Glutamatergic neuron (in vitro differentiated cells): ENCODE measurements at places on chromosomes 5 and 9. TPM values are rescaled to one million over a fixed set of nuclear protein-coding genes. Genes with fewer than 3 reads are reported as not detected.

MEIKIN gene
- not detected for total RNA-seq

CEP78 gene
- 29.7 TPM for total RNA-seq

GRCh38 chr9:98576354-98576753 lies 132.4 kb downstream of the GABBR2 start:
- peak overlapping the region; percentile 49 for H3K27ac ChIP-seq
- no peak for DNase-seq
- peaks cover 16% of the 10 kb centered on the region for H3K36me3 ChIP-seq
- peaks cover 21% of the 10 kb centered on the region for H3K4me1 ChIP-seq
- no peak overlapping the region for H3K4me3 ChIP-seq

- H3K36me3 ChIP-seq = peaks cover 13% of the 10 kb centered on the region
- H3K4me1 ChIP-seq = peaks cover 4% of the 10 kb centered on the region
- no peak overlapping the region for H3K4me3 ChIP-seq
- H3K27ac ChIP-seq = no peak overlapping the region
Measured at GRCh38 chr5:78621291-78621738, 27.3 kb downstream of the LHFPL2 start.

DNA sequence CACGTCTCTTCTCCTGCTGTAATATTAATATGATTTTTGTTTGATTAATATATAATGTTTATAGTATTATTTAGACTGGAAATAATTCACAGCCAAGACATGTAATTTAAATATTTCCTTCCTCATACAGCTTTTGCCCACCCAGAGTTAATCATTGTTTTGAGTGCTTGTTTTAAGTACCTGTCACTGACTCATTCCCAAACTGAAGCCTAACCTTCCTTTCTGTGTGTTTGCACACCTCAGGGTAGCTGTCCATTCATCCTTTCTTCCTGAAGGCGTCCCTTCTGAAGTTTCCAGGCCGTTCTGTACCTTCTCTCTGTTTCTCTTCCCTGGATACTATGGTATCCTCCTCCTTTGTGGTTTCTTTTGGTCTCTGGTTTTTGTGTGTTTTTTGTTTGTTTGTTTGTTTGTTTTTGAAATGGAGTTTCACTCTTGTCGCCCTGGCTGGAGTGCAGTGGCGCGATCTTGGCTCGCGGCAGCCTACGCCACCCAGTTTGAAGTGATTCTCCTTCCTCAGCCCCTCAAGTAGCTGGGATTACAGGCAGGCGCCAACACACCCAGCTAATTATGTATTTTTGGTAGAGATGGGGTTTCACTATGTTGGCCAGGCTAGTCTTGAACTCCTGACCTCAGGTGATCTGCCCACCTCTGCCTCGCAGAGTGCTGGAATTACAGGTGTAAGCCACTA lies 312.4 kb downstream of the DOCK8 start:
- DNase-seq = no peak
- no peak overlapping the region for H3K27ac ChIP-seq
- no peaks in the 10 kb centered on the region for H3K36me3 ChIP-seq
- H3K27me3 ChIP-seq = no peaks in the 10 kb centered on the region

DNA sequence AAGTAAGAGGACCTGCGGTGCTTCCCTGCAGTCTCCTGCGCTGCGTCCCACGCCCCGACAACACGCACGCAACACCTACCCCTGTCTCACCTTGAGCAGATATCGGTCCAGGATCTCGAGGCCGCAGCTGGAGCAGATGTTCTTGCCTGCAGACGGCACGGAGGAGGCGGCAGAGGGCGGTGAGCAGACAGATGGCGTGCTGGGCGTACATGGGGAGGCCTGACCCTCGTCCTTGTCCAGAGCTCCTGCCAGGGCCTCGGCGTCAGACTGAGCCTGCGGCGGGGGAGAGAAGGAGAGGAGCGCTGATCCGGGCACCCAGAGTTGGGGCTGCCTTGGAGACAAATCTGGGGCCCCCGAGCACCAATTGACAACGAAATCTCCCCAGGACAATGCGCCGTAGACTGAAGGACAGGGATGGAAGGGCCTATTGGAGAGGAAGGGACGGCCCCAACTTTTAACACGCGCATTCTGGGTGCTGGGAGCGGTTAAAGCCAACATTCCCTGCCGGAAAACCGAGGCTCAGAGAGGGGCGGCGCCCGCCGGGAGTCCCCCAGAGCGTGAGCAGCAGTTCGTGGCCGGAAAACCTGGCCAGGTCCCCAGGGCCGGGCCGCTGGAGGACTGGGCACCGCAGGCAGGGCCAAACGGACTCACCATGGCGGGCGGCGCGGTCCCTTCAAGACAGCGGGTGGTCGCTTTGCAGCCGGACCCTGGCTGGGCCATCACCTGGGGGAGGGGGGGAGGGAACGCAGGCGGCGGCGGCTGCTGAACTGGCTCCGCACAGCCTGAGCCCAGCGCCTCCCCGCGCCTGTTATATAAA lies 1.8 kb downstream of the LHX6 start:
- peak; percentile 41 for DNase-seq
- H3K36me3 ChIP-seq = peaks cover 10% of the 10 kb centered on the region
- H3K4me1 ChIP-seq = peaks cover 10% of the 10 kb centered on the region
- H3K27me3 ChIP-seq = peaks cover 37% of the 10 kb centered on the region

- no peak for DNase-seq
- H3K36me3 ChIP-seq = no peaks in the 10 kb centered on the region
- H3K27me3 ChIP-seq = peaks cover 3% of the 10 kb centered on the region
- H3K4me1 ChIP-seq = no peaks in the 10 kb centered on the region
Measured at GRCh38 chr5:81021486-81021885, 61.3 kb downstream of the RASGRF2 start.

DNA sequence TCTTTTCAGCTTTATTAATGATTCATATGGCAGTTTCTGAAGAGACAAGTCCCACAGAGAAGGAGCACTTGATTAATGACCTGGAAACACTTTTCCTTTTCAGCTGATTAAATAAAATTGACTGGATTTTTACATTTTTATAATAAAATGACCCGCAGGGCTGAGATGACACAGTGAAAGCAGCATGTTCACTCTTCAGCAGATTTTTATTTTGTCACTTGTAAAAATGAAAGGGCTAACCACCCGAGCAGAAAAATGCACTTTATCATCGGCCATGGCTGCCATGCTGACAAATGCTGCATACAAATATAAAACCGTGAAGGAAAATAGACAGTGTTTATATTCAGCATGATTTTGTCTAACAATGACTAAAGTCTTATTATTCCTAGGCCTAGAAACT lies 321.6 kb upstream of the ITGA1 start:
- H3K4me1 ChIP-seq = no peaks in the 10 kb centered on the region
- no peak for DNase-seq
- no peak overlapping the region for H3K4me3 ChIP-seq
- no peak overlapping the region for H3K27ac ChIP-seq

DNA sequence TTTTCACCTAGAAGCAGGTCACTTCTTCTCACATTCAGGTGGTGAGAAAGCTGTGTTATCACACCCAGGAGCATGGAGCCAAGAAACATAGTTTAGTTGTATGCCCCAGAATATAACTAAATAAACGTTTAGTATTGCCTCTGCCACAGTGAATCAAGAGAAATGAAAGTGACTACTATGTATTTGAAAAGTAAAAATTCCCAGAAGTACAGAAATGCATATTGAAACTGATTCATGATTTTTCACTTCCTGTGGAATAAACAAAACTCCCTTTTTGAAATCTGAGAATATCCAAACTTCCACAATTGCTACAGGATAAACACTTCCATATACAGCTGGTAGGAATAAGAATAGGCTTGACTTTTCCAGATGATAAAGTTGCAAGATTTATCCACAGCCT lies 15.3 kb upstream of the NINJ1 start:
- no peak for DNase-seq
- no peaks in the 10 kb centered on the region for H3K27me3 ChIP-seq
- H3K27ac ChIP-seq = no peak overlapping the region

DNA sequence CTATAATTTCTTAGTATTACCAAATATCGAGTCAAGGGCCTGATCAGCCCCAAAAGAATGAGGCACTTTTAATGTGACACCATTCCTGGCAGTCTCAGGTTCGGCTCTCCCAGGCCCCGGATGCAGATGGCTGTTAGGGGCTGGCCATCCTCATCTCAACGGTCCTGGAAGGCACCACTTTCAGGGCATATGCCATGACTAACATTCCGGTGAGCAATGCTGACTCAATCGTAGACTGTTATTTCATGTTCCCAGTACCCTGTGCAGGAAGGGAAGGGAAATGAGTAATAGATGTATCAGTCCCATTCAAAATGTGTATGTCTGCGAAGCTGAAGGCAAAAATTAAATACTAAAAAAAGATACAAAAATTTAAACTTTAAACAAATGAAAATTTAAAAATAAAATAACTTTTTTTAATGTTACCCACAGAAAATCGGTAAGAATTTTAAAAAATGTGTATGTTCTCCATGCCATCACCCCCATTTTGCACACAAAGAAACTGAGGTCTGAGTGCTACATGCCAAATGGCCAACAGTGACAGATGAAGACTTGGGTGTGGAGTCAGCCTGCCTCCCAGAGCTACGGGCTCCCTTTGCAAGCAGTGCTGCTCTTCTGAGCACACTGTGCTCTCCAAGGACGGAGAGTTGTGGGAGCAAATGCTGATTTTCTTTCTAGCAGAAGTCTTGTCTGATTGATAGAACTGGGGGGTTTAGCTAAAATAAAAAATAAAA lies 79.0 kb downstream of the GLDC start:
- no peak overlapping the region for H3K27ac ChIP-seq
- H3K36me3 ChIP-seq = no peaks in the 10 kb centered on the region
- peaks cover 5% of the 10 kb centered on the region for H3K4me1 ChIP-seq
- no peak overlapping the region for H3K4me3 ChIP-seq
- H3K27me3 ChIP-seq = no peaks in the 10 kb centered on the region
- no peak for DNase-seq

GRCh38 chr9:117725426-117725887 lies 21.3 kb downstream of the TLR4 start:
- DNase-seq = no peak
- H3K27ac ChIP-seq = no peak overlapping the region
- peaks cover 3% of the 10 kb centered on the region for H3K4me1 ChIP-seq
- no peaks in the 10 kb centered on the region for H3K27me3 ChIP-seq
- no peaks in the 10 kb centered on the region for H3K36me3 ChIP-seq

DNA sequence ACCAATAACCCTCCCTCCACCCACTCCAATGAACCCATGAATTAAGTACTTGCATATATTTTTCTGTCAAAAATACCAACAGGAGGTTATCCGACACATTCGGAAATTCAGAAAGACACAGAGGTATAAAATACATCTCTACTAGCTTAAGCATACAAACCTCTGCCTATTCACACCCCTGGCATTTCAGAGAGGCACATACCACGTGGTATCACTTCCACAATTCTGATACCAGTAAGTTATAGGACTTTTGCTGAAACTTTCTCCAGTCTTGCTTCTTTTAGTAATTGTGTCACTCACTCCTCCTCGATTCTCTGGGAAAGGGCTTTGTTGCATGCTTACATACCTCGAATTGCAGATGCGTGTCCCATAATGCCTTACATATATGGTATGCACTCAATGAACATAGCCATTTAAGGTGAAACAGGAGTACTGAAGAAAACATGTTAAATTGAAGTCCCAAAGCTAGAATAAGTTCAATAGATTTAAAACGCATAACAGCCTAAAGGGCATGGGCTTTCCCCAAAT lies 58.1 kb downstream of the TLE1 start:
- H3K27me3 ChIP-seq = peaks cover 9% of the 10 kb centered on the region
- peaks cover 4% of the 10 kb centered on the region for H3K36me3 ChIP-seq
- peak overlapping the region; percentile 62 for H3K27ac ChIP-seq
- DNase-seq = no peak
- peaks cover 62% of the 10 kb centered on the region for H3K4me1 ChIP-seq

GRCh38 chr5:66671305-66671704 lies 75.1 kb downstream of the MAST4 start:
- no peak for DNase-seq
- H3K4me3 ChIP-seq = no peak overlapping the region
- H3K27me3 ChIP-seq = no peaks in the 10 kb centered on the region

GRCh38 chr5:97182571-97183099 lies 412 bp downstream of the RIOK2 start:
- H3K4me1 ChIP-seq = peaks cover 8% of the 10 kb centered on the region
- H3K27ac ChIP-seq = peak overlapping the region; percentile 99
- no peak for DNase-seq
- H3K4me3 ChIP-seq = peak overlapping the region; percentile 93
- peaks cover 5% of the 10 kb centered on the region for H3K36me3 ChIP-seq

- H3K27me3 ChIP-seq = peaks cover 3% of the 10 kb centered on the region
- DNase-seq = no peak
- no peak overlapping the region for H3K4me3 ChIP-seq
- no peaks in the 10 kb centered on the region for H3K36me3 ChIP-seq
- no peaks in the 10 kb centered on the region for H3K4me1 ChIP-seq
Measured at GRCh38 chr9:101650142-101650541, 55.4 kb upstream of the PPP3R2 start.

DNA sequence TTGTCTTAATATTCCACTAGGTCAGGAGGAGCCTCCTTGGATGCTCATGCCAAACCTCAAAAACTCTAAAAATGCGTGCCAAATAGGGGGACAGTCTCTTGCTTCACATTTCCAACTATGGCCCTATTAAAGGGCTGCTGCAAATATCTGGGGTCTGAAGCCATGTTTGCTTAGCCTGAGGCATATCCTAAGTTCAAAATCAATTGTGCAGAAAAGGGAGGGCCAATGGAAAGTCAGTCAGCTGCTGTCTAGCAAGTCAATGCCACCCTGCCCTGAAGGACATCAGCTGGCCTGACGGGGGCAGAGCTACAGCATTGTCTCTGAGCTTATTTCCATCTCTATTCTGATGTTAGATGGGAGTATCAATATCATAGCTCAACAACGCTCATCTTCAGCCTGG lies 93.6 kb downstream of the SH3TC2 start:
- H3K4me1 ChIP-seq = no peaks in the 10 kb centered on the region
- DNase-seq = no peak
- H3K27me3 ChIP-seq = no peaks in the 10 kb centered on the region
- no peak overlapping the region for H3K4me3 ChIP-seq

GRCh38 chr5:59126708-59127573 lies 544.1 kb downstream of the RAB3C start:
- no peak overlapping the region for H3K4me3 ChIP-seq
- no peaks in the 10 kb centered on the region for H3K36me3 ChIP-seq

- H3K36me3 ChIP-seq = no peaks in the 10 kb centered on the region
- H3K4me3 ChIP-seq = no peak overlapping the region
- no peak overlapping the region for H3K27ac ChIP-seq
- H3K4me1 ChIP-seq = no peaks in the 10 kb centered on the region
- DNase-seq = no peak
- H3K27me3 ChIP-seq = peaks cover 7% of the 10 kb centered on the region
Measured at GRCh38 chr9:93902780-93903655, 52.1 kb downstream of the BARX1 start.

GRCh38 chr5:142597546-142598337 lies 88.1 kb downstream of the FGF1 start:
- peaks cover 1% of the 10 kb centered on the region for H3K27me3 ChIP-seq
- DNase-seq = peak; percentile 17
- no peaks in the 10 kb centered on the region for H3K36me3 ChIP-seq
- no peaks in the 10 kb centered on the region for H3K4me1 ChIP-seq
- no peak overlapping the region for H3K27ac ChIP-seq
- no peak overlapping the region for H3K4me3 ChIP-seq

DNA sequence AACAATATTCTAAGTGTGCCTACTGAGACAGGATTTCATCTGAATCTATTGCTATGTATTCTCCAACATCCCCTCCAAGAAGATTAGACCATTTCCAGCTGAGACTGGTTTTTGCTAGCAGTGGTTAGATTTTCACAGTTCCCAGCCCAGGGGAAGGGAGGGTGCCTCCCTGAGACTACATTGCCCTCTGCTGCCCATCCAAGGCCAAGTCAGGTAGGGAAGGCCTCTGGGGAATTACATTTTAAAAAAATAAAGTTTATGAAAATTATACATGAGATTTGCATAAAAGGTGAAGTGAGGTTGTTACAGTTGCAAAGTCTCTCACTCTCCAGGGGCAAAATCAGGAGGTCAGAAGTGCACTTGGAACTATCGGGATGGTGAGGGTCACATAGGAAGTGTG lies 28.0 kb upstream of the SYK start:
- no peak overlapping the region for H3K27ac ChIP-seq
- no peaks in the 10 kb centered on the region for H3K27me3 ChIP-seq
- peaks cover 17% of the 10 kb centered on the region for H3K36me3 ChIP-seq
- peaks cover 2% of the 10 kb centered on the region for H3K4me1 ChIP-seq
